Neural crest cell (in vitro differentiated cells): ENCODE measurements at places on chromosomes 3 and 15. TPM values are rescaled to one million over a fixed set of nuclear protein-coding genes. Genes with fewer than 3 reads are reported as not detected.

GRCh38 chr3:23252122-23252521, 49.0 kb downstream of the UBE2E2 start:
- H3K4me3 ChIP-seq: no peak overlapping the region
- H3K36me3 ChIP-seq: no peaks in the 10 kb centered on the region
- H3K27ac ChIP-seq: no peak overlapping the region
- no peak for DNase-seq

DNA sequence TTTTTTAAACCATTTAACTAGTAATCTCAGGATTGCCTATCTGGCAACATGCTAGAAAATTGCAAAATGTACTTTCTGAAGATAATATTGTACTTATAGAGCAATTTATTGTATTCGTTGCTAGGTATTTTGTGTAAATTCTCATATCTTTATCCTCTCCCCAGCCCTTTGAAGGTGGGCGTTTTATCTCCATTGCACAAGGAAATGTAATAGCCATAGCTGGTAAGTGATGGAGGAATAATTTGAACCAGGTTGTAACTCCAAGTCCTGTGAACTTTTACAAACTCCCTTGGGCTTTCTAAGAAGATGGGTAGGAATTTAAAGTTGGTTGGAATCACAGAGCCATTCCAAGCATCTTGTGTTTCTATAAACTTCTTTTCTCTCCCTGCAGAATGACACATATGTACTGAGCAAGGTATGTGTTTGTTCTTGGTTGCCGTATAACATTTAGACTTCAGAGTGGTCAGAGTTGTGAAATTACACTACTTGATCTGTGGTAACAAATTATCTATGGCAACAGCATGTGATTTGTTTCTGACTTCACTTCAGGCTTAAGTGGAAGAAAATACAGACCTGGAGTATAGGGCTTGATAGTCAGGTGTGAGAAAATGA, 170.9 kb downstream of the AKAP13 start:
- no peak overlapping the region for H3K27ac ChIP-seq
- no peaks in the 10 kb centered on the region for H3K4me1 ChIP-seq

- DNase-seq: no peak
- H3K4me3 ChIP-seq: no peak overlapping the region
- no peak overlapping the region for H3K27ac ChIP-seq
Observed at GRCh38 chr3:156705761-156706616, 31.6 kb downstream of the TIPARP start.

- no peak overlapping the region for H3K4me3 ChIP-seq
- H3K27me3 ChIP-seq: no peaks in the 10 kb centered on the region
- no peak for DNase-seq
- H3K36me3 ChIP-seq: no peaks in the 10 kb centered on the region
- no peak overlapping the region for H3K27ac ChIP-seq
Observed at GRCh38 chr3:151037746-151038477, 47.6 kb upstream of the MED12L start.

- H3K27me3 ChIP-seq: no peaks in the 10 kb centered on the region
- H3K4me3 ChIP-seq: no peak overlapping the region
- peaks cover 7% of the 10 kb centered on the region for H3K4me1 ChIP-seq
- H3K27ac ChIP-seq: no peak overlapping the region
- DNase-seq: no peak
Observed at GRCh38 chr3:133868186-133868585, 27.5 kb downstream of the RAB6B start.

DNA sequence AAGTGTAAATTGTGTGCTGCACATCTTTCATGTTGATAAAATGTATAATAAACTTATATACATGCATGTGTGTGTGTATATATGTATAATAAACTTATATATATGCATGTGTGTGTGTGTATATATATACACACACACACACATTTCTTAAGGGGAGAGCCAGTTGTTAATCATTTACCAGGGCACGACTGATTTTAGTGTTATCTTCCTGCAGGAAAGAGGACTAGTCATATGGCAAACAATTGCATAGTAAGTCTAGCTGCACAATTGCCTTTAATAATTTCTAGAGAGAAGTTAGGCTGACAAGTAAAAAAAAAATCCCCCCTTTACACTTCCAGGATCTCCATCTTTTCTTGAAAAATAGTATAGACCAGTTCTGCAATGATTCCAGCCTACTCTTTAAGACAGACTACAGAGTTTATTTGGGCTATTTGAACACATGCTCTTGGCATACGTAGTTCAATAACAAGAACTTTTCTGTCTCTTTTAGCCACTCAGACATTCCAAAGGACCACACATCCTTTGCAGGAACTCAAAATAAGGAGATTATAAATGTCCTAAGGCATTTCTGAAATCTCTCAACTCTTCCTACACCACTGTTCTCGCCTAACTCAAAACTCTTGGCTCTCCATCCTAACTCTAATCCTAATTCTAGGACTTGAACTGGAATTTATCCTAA, 163.6 kb upstream of the SETMAR start:
- no peak overlapping the region for H3K4me3 ChIP-seq
- H3K27me3 ChIP-seq: peaks cover 8% of the 10 kb centered on the region
- no peaks in the 10 kb centered on the region for H3K4me1 ChIP-seq

DNA sequence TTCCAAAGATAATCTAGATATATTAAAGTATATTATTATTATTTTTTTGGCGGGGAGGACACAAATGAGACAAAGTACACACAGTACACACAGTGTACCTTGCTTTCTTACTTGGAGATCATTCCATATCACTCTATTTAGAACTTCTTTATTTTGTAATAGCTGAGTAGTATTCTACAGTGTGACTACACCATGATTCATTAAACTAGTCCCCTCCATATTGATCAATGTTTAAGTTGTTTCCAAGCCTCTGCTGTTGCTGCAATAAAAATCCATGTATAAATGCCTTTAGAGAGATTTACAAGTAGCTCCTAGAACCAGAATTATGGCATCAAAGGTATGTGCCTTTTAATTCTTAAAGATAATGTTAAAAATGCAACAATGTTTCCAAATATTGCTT, 38.8 kb downstream of the PYGO1 start:
- peaks cover 31% of the 10 kb centered on the region for H3K36me3 ChIP-seq
- no peaks in the 10 kb centered on the region for H3K4me1 ChIP-seq
- no peak overlapping the region for H3K4me3 ChIP-seq
- no peak for DNase-seq

DNA sequence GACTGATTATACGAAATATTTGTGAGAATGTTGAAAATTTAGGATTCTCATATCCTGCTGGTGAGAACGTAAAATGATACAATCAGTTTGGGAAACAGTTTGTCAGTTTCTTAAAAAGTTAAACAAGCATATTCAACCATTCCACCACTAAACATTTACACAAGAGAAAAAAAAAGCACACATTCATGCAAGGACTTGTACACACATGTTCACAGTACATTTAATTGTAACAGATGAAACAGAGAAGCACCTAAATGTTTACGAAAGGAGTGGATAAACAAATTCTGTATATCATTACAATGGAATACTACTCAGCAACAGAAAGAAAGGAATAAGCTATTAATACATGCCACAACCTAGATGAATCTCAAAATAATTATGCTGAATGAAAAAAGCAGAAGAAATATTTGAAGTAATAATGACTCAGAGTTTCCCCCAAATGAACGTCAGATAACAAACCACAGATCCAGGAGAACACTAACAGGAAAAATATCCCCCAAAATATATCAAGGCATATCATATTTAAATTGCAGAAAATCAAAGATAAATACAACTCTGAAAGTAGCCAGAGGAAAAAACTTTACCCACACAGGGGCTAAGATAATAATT, 14.3 kb downstream of the ANKRD28 start:
- H3K4me1 ChIP-seq: peaks cover 16% of the 10 kb centered on the region
- no peaks in the 10 kb centered on the region for H3K27me3 ChIP-seq
- H3K4me3 ChIP-seq: no peak overlapping the region
- no peak overlapping the region for H3K27ac ChIP-seq
- DNase-seq: no peak

GRCh38 chr3:127815641-127816605, 6.4 kb downstream of the MGLL start:
- peak overlapping the region; percentile 58 for H3K4me3 ChIP-seq
- H3K36me3 ChIP-seq: peaks cover 9% of the 10 kb centered on the region
- peak overlapping the region; percentile 98 for H3K27ac ChIP-seq

GRCh38 chr3:126522363-126522788, 1.6 kb upstream of the CHST13 start:
- peak; percentile 75 for DNase-seq
- peaks cover 13% of the 10 kb centered on the region for H3K4me1 ChIP-seq
- H3K27ac ChIP-seq: no peak overlapping the region
- no peaks in the 10 kb centered on the region for H3K36me3 ChIP-seq

DNA sequence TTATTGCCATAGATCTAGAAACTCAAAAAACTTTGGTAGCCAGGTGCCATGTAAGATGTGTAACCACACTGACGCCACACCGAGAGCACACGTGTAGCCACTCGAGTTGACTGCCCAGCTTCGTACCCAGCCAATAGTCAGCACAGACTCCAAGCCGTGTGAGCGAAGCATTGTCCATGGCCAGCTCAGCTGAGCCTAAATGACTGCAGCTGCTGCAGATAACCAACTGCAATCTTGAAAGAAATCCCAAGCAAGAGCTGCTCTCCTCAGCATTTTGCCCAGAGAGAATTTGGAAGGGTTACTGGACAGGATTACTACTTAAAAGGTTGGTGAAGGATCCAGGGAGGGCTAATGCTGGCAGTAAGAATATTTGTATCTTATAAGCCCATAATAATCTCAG, 193.0 kb upstream of the THRB start:
- no peak for DNase-seq
- H3K4me3 ChIP-seq: no peak overlapping the region
- no peak overlapping the region for H3K27ac ChIP-seq
- no peaks in the 10 kb centered on the region for H3K4me1 ChIP-seq

DNA sequence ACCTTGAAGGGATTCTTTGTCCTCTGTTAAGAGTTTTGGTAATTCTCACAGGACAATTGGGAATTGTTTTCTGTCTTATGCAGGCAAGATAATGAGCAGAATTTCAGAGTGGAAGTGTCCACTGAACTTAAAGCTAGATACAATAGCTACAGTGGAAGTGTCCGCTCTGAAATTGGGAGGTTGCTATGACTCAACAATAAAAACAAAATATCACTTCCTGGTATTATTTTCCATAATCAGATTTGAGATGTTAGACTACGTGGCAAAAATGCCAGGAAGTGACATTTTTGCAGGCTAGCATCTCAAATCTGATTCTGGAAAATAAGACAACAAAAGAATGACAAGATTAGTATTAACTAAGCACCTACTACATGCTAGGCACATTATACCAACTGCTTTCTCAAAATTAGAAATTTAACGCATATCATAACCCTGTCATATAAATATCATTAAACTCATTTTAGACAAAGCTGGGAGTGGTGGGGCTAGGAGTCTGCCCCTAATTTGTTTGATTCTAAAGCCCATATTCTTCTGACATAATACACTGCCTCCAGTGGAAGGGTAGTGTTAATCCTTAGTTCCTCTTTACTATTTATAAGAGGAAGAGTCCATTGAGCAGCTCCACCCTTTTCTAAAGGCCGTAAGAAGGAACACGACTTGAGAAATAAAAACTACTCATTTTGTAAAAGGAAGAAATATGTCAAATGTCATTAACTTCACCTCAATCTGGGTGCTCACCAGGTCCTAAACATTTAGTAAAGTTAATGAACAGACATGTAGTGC, 266.9 kb upstream of the STT3B start:
- no peak overlapping the region for H3K4me3 ChIP-seq
- peaks cover 7% of the 10 kb centered on the region for H3K4me1 ChIP-seq
- H3K27me3 ChIP-seq: no peaks in the 10 kb centered on the region
- H3K27ac ChIP-seq: no peak overlapping the region
- H3K36me3 ChIP-seq: no peaks in the 10 kb centered on the region

DNA sequence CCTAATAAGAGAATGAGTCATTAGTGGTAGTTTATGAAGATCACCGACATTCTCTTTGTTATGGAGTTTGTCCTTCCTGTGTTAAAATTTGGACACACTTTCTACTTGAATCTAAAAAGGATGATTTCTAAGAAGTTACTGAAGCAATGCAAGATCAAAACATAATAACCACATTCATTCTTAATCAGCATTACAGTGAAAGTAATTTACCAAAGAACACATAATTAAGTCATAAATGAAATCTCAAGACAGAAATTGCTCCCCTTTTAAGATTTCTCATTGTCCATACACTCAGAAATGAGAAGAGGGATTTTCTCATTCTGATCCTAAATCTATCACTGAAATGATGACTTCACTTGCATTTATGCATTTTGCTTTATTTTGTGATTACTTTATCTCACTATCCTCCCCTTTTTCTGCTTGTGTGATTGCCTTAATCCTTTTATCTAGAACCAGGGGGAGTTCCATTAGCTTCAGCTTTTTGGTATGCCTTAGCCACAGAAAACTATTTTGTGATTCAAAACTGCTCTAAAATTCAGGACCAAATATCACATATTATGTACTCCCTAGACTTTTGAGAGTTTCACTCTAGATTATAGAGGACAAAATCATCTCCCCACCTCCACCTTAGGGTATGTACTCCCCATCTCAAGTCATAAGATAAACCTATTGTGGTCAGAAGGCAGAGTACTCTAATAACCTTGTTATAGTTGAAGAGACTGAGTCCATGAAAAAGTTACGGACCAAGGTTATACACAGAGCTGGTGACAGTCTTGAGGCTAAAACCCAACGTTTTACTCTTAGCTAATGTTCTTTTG, 817.6 kb upstream of the CFAP20DC start:
- no peak overlapping the region for H3K27ac ChIP-seq
- H3K27me3 ChIP-seq: no peaks in the 10 kb centered on the region

- H3K4me3 ChIP-seq: no peak overlapping the region
- no peak for DNase-seq
- peaks cover 21% of the 10 kb centered on the region for H3K4me1 ChIP-seq
- no peaks in the 10 kb centered on the region for H3K27me3 ChIP-seq
Observed at GRCh38 chr15:98905963-98906711, 101.5 kb downstream of the PGPEP1L start.

GRCh38 chr3:58521917-58522631, 14.9 kb downstream of the ACOX2 start:
- peaks cover 25% of the 10 kb centered on the region for H3K4me1 ChIP-seq
- H3K27me3 ChIP-seq: no peaks in the 10 kb centered on the region

GRCh38 chr3:45806072-45806471, 9.7 kb upstream of the SLC6A20 start:
- H3K36me3 ChIP-seq: no peaks in the 10 kb centered on the region
- no peaks in the 10 kb centered on the region for H3K4me1 ChIP-seq
- H3K4me3 ChIP-seq: no peak overlapping the region
- no peak overlapping the region for H3K27ac ChIP-seq

DNA sequence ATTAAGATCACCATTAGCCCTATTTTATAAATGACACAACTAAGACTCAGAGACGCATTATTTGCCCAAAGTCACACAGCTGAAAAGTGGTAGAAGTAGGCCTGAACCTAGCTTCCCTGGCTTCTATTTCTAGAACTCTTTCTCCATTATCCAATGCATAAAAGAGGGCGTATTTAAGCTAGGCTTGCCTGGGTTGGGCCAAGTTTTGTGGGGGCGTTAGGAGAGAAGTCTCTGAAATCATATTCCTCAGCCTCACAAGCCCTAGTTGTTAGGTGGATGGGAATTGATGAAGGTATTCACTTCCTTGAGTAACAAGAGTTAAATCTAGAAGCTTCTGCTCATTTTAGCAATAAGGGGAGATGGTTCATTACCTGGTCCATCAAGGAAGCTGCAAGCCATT, 22.3 kb downstream of the TIMP4 start:
- H3K36me3 ChIP-seq: no peaks in the 10 kb centered on the region
- no peak overlapping the region for H3K4me3 ChIP-seq
- DNase-seq: no peak
- H3K27ac ChIP-seq: no peak overlapping the region

The VWA5B2 gene
- 0.36 and 0.56 TPM in 2 replicates for total RNA-seq

The SV2B gene
- not detected in 2 replicates for total RNA-seq

The GRAMD1C gene
- 1.6 and 2.4 TPM in 2 replicates for total RNA-seq

The A4GNT gene
- total RNA-seq: not detected in 2 replicates

The FES gene
- total RNA-seq: 2.8 TPM in 2 replicates

The THRB gene
- 0.65 and 0.77 TPM in 2 replicates for total RNA-seq

The NTRK3 gene
- 1.1 and 2.3 TPM in 2 replicates for total RNA-seq

The TRPM1 gene
- total RNA-seq: not detected in 2 replicates

The PLA2G4D gene
- not detected in 2 replicates for total RNA-seq

The LACTB gene
- 7.0 and 8.5 TPM in 2 replicates for total RNA-seq

The EOMES gene
- not detected in 2 replicates for total RNA-seq
